ENCODE measurements at places on chromosomes 1 and 21. TPM values are rescaled to one million over a fixed set of nuclear protein-coding genes. Genes with fewer than 3 reads are reported as not detected.

DNA sequence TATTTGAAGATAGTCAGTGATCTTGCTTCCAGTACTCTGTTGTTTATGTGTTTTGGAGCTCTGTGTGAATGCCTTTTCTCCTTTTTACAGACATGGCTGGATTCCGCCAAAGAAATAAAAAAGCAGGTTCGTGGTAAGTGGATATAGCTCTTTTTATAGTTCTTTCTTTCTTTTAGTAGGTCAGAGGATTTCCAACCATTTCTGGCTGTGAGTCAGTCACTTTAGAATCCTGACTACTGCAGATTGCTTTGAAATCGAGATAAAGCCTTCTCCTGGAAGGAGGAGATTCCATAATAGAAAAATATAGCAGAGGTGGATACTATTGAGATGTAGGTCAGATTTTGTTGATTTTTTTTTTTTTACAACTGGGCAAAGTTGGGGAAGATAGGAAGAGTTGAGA, 97.4 kb downstream of the EPB41 start:
- DNase-seq, result no peak

- no peak for DNase-seq
Observed at GRCh38 chr21:40356644-40357043, 489.4 kb downstream of the PCP4 start.

The RGS1 gene
- not detected for total RNA-seq

GRCh38 chr1:21543598-21543997, 34.4 kb downstream of the ALPL start:
- DNase-seq, result no peak

The DRAM2 gene
- total RNA-seq, result 37.9 TPM

DNA sequence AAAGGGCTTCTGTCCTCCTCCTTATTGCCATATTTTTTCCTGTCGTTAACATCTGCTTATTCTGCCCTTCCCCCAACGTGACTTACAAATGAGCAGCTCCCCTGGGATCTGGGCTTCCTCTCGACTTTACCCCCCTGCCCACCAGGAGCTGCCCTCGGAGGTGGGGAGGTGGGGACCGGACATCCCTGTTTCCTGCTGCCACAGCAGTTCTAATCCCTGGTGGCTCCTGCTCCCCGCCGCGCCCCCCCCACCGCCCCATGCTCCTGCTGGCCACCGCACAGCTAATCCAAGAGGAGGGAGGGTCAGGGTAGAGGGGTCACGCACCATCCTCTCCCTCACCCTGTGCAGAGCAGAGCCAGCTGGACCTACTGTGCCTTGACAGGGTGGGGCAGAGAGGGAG, 4.4 kb upstream of the SLC27A3 start:
- DNase-seq, result no peak

GRCh38 chr1:233045588-233045987, 95.2 kb downstream of the NTPCR start:
- no peak for DNase-seq

DNA sequence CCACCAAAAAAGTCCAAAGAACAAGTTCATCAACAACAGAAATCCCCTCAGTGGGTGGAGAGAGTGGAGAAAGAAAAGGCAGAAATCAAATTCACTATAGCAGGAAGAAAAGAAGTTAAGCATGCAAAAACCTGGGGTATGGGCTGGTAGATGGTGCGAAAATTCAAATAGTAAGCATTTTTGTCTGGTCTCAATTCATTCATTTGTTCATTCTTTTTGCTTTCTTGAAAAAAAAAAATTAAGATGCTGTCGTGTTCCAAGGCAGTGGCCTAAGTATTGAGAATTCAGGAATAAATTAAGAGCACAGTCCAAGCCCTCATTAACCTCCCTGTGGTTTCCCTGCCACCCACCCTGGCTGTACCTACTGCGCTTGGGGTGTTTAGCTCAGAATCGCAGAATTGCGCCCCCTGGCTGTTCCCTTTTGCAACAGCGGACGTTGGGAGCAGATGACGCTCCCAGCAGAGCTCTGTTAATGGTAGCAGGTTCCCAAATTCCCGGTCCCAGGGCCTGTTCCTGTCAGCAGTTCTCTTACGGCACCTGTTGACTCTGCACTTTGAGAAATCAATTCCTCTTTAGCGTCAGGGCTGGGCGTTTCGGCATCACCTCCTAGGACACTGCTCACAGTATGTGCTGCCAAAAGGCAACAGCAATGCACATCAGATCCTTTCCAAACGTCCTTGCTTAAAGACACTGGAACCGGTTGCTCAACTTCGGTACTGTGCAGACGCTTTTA, 34.0 kb upstream of the SSX2IP start:
- no peak for DNase-seq

GRCh38 chr1:225995919-225996864, 3.0 kb downstream of the SDE2 start:
- DNase-seq, result no peak

DNA sequence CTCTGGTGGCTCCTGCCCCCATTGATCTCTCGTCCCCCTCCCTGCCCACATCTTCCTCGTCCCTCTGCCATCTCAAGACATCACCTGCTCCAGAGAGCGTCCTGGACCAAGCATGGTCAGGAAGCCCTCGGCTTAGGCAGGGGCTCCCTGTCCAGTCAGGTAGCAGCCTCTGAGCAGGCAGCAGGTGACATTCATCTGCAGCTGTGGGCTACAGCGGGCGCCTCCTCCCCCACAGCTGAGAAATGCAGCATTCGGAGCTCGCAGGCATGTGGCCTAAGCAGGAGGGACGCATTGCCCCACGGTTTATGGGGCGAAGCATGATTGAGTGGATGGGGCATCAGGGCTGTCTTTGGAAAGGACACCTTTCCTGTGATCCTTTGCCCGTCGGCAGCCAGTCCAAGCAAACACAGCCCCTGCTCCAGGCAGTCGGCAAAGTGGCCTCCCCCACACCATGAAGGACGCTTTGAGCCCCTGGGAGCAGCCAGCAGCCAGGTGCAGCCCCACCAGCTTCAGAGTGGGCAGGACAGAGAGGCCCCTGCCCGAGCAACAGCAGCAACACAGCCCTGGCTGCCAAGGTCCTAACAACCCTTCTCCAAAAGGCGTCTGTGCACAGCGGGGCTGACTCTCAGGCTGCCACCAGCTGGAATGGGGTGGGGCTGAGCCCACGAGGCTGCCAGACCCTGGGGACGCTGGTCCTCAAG, 234.1 kb upstream of the VAMP3 start:
- no peak for DNase-seq

The MFAP2 gene
- 459 TPM for total RNA-seq

The ZNF593OS gene
- not detected for total RNA-seq

DNA sequence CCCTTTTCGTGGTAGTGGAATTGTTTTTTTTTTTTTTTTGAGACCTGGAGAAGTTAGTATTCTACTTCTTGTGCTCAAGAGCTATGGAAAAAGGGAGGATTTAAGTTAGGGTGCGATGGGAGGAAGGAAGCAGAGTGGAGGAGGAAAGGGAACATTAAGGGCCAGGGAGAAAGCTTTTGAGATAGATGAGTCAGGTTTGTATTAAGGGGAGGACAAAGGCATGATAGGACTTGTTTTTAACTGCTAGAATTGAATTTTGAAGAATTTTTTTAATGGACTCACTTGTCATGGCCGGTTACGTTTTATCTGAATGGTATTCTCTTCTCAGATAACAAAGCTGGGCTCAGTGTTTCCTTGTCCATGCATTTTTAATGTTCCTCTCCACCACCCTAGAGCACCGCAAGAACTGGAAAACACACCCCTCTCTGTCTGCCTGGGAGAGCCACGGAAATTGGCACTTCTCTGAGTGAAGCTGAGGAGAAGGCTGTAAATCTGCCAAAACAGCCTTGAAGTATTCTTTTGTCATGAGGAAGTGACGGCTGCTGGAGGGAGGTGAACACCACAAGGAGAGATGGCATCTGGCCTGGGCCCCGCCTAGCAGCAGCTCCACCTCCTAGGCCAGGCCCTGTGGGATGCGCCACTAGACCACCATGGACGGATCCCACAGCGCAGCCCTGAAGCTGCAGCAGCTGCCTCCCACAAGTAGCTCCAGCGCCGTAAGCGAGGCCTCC, 3.5 kb downstream of the NIPAL3 start:
- no peak for DNase-seq

- DNase-seq, result no peak
Observed at GRCh38 chr1:1306661-1307260, 969 bp downstream of the ACAP3 start.

The C1orf141 gene
- total RNA-seq, result 0.22 TPM

GRCh38 chr1:2492091-2492490, 16.0 kb downstream of the PLCH2 start:
- no peak for DNase-seq

DNA sequence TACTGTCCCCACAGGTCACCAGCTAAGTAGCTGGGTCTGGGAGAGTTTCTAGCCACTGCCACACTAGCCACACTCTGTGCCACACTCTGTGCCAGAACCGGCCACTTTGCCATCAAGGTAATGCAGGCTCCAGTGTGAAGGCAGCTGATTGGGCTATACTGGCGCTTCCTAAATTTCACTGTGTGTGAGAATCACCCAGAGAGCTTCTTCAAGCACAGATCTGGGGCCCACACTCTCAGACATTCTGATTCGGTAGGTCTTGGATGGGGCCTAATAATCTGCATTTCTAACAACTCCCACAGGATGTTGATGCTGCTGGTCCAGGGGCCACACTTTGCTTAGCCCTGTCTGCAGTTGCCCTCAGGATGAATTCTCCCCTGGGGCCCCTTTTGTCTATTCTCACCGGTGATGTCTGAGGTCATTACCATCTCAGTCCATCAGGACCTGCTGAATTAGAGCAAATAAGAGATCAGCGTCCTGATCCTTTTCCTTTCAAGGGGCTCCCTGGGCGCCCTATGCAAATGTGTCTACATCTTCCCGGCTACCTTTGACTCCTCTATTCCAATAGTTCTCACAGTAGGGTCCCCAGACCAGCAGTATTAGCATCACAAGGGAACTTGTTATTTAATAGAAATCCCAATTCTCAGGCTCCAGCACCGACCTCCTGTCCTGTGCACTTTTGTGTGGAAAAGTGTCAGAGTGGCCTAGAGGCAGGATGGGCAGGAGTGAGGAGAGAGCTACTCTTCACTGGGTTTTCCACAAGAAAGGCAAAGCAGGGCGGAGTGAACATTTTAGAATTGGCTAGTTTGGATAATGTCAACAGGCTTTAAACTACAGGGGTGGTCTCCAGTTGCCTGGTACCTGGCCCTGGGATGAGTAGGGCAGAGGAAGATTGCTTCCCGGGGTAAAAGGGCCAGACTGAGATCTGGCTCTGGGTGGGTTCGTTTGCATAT, 24.7 kb upstream of the LRRN2 start:
- DNase-seq, result no peak

- no peak for DNase-seq
Observed at GRCh38 chr1:1083416-1084371, 9.6 kb upstream of the RNF223 start.

DNA sequence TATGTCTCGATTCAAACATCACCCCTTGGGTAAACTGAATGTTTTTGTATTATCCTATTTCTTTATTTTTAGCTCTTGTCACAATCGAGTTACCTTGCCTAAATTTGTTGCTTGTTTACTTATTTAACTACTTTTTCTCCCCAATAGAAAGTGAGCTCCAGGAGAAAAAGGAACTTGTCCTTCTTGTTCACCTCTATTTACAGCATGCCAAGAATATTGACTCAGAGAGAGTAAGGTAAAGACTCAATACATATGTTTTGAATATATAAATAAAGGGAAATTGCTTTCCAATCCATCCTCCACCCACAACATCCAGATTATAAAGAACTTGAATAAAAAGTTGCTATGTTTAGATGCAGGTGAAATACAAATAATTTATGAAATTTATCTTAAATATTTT, 107.3 kb upstream of the PDC start:
- no peak for DNase-seq

DNA sequence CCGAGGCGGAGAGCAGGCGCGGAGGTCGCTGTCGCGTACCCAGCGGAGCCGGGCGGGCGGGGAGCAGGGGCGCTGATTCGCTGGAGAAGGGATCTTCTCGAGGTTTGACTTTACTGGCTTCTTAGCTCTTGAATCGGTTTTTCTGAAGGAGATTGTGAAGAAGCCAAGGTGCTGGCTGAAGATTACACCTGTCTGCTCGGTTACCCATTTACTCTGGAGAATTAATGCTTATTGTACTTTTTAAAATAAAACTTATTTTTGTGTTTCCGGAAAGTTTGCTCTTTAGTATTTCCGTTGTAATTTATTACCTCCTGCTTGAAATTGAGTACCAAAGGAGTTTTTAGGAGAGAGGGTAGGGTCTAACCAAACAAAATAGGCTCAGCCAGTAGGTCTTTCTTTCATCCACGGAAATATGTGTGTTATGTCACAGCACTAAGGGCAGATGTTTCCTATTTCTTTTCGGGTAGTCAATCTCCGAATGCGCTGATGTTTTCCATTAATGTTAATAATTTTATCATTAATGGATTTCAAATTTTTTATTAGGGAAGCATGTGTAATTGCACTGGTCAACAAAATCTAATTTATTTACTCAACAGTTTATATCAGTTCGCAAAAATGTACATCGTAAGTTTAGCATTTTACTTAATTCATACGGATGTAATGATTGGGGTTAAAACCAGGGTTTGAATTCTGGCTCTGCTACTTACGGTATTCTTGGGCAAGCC, 510 bp upstream of the GNG5 start:
- no peak for DNase-seq

DNA sequence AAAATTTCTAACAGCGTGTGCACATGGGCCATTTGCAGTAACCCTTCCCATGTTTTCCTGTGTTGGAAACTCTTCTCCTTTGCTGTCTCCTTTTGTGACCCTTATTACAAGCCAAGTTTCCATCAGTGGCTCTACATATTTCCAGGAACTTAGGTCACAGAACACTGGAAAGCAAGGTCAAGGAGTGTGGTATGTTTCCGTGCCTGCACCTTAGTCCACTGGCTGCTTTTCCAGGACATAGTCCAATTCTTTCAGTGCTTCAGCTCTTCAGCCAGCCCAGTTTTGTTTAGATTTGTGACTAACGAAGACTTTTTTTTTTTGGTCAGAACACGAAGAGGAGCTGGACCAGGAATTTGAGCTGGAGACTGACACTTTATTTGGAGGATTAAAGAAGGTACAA, 33.8 kb downstream of the HHAT start:
- no peak for DNase-seq

The USF1 gene
- 66.6 TPM for total RNA-seq

The NBPF4 gene
- total RNA-seq, result not detected

DNA sequence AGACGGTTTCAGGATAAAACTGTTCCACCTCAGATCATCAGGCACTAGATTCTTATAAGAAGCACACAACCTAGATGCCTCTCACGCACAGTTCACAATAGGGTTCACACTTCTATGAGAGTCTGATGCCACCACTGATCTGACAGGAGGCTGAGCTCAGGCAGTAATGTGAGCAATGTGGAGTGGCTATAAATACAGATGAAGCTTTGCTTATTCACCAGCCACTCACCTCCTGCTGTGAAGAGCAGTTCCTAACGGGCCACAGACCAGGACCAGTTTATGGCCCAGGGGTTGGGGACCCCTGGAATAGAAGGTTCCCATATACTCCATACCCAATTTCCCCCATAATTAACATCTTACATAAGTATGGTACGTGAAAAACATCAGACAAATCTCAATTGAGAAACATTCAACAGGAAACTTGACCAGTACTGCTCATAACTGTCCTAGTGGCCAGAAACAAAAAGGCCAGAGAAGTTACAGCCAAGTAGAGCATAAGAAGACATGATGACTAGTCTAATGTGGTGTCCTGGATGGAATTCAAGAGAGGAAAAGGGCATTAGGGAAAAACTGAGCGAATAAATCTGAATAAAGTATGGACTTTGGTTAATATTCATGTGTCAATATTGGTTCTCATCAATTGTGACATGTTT, 24.7 kb upstream of the IGSF5 start:
- no peak for DNase-seq

Measured in mesothelial cell of epicardium (in vitro differentiated cells).